ENCODE measurements at places on chromosomes 12 and 14.

DNA sequence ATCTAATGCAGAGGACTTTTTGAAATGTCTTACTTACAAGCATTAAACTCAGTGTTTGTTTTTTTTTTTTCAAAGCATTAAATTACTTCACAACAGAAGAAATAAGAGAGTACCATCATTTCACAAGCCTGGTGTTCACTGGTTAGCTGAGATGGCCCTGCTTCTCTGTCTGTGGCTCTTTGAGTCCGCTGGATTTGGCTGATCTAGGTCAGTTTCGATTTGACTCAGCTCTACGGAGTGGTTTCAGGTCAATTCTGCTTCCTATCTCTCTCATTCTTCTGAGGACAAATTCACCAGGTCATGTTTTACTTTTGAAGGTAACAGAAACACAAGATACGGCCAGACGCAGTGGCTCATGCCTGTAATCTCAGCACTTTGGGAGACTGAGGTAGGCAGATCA is 1066.1 kb downstream of the FLRT2 start:
- DNase-seq = no peak

DNA sequence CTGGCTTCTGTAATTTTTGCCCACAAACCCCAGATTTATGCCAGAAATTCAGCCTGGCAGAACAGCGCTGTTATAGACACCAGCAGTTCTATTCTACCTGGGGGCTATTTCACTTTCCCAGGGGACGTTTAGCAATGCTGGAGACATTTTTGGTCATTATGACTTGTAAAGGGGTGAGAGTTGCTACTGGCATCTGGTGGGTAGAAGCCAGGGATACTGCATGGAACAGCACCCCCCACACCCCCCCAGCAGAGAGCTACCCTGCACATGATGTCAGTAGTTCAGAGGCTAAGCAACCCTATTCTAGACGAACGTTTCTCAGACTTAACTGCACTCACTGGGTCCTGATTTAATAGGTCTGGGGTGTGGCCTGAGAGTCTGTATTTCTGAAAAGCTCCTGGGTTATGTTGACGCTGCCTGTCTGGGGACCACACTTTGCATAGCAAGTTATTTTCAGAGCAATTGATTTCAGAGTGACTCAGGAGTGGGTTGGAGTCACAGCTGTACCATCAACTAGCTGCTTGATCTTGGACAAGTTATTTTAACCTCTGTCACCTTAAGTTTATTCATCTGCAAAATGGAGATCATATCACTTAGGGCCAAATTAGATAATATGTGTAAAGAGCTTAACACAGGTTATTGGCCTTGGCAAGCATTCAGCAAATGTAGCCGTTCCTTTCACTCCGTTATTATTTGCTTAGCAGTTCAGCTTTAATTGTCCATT is 48.5 kb downstream of the CHST11 start:
- DNase-seq = no peak

- no peak for DNase-seq
Observed at GRCh38 chr12:45336331-45336730, 120.4 kb downstream of the ANO6 start.

DNA sequence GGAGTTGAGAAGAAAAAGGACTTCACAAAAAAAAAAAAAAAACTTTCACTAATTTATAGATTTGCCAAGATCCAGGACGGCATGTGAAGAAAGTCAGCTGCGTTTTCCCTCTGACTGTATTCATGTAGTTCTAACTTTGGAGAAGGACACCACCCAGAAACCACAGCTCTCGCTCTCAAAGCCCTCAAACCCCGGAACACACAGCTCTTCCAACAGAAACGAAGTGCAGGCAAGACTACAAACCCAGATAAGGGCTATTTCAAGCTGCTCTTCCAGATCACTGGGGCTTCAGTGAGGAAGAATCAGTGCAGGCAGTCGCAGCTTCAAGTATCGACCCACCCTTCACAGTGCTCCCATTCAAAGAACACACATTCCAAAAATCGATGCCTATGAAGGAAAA is 13.2 kb downstream of the KCNH5 start:
- no peak for DNase-seq

DNA sequence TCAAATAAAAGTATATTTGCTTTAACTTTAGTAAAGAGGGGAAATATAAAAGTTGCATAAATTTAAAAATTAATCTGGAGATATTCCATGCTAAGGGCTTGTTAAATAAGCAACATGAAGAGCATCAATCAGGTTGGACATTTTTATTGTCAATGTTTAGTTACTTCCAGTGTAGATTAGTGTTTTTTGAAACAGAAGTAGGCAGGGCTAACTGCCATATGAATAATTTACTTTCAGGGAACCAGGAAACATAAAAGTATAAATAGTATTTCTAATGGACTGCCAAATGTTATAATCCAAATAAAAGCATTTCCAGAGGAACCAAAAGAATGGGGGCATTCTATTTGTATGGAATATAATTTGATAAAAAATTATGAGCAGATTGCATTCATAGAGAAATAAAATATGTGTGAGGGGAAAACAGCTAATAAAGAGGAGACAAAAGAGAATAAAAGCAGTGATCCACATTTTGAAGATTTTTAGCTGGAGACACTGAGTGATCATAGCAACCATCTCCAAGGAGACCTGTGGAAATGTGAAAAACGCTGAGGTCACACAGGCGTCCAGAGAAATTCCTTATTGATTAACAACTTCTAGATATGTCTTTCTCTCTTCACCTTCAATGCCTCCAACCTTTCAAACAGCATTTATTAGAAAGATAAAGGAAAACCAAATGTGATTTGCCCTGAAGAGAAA is 70.8 kb downstream of the SRGAP1 start:
- DNase-seq = no peak
